Breast epithelium (tissue), 4 donors: ENCODE measurements at places on chromosomes 11 and 22.

GRCh38 chr22:37636186-37636948 lies 3.1 kb upstream of the SH3BP1 start:
- no peak for DNase-seq

- DNase-seq, result no peak
Observed at GRCh38 chr11:77548552-77549445, 41.0 kb upstream of the AQP11 start.

DNA sequence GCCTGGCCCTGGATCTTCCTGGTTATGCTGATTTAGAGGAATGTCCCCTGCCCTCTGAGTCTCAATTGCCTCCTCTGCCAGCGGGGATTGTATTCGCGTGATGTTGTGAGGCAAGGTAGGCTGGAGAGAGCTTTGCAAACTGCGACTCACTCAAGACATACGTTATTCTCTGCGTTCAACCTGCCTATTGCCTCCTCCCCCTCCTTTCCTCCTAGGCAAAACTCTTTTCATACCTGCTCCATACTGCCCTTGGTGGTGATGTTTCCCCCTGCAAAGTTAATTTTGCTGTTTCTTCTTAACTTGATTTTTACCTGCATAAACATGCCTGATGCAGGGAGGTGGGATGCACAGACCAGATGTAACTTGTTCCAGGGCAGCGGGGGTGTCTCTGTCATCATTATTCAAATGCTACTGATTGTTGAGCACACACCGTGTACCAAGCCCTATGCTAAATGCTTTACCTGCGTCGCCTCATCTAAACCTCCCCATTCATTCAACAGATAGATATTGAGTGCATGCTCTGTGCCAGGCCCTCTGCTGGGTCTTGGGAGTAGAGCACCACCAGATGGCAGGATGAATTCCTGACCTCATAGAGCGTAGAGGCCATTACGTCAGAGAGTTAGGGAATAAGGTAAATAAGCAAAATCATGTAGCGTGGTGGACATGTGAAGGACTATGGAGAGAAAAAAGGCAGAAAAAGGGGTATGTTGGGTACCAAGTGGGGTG lies 29.0 kb downstream of the SGSM1 start:
- DNase-seq, result no peak

DNA sequence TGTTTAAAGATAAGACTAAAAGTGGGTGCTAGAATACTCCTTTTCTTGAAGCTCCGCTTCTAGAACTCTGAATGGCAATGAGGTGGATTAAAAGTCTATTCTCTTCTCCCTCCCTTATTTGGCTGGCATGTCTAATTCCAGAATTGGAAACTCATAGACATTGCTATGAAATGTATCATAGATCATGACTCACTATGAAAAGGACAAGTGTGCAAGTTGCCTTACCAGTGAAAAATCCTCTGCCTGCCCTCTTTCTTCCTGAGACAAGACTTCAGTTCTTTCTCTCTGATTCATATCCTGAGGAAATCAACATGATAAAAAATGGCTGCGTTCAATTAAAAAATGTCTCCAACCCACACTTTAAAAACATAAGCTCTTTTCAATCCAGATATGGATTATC lies 73.2 kb upstream of the BLID start:
- DNase-seq, result no peak

- DNase-seq, result no peak
Observed at GRCh38 chr22:33842421-33843094, 77.7 kb downstream of the LARGE1 start.

GRCh38 chr22:37467391-37467955 lies 18.7 kb downstream of the MFNG start:
- no peak for DNase-seq
